IMR-90 (cell line): ENCODE measurements at places on chromosomes 2 and 18. TPM values are rescaled to one million over a fixed set of nuclear protein-coding genes. Genes with fewer than 3 reads are reported as not detected.

HOXD10 gene
- total RNA-seq: not detected in 2 replicates

RNF152 gene
- total RNA-seq: 18.5 and 18.9 TPM in 2 replicates

LAPTM4A gene
- 97.7 and 221 TPM in 2 replicates for total RNA-seq

DNA sequence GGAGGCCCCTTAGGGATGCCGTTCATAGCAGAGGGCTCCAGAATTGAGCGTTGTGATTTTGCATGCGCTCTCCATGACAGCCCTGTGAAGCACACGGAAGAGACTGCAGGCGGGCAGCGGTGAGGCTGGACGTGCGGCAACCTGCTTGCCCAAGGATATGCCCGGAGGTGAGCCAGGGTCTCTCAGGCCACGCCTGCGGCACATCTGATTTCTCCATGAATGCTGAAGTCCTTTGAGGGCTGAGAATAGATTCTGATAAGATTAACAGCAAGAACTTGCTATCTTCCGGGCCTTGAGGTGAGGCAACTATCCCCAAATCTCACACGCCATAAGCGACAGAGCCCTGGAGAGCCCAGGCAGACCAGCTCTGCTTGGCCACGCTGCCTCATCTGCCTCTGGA, 55.6 kb upstream of the LAMA1 start:
- H3K27ac ChIP-seq: no peak overlapping the region
- no peaks in the 10 kb centered on the region; the same call in 1 of the 2 replicates for H3K4me1 ChIP-seq
- H3K27me3 ChIP-seq: no peaks in the 10 kb centered on the region
- H3K4me3 ChIP-seq: no peak overlapping the region
- no peaks in the 10 kb centered on the region for H3K36me3 ChIP-seq

DNA sequence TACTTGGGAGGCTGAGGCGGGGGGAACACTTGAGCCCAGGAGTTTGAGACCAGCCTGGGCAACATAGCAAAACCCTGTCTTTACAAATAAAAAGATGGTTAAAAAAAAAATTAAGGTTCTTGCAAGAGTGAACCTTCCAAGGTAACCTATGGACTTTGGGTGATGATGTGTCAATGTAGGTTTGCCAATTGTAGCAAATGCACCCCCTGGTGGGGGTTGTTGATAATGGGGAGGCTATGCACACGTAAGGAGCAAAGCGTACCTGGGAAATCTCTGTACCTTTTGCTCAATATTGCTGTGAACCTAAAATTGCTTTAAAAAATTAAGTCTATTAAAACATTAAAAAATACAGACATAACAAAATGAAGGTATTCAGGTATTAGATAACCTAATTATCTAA, 70.4 kb downstream of the CWC22 start:
- no peak for DNase-seq
- no peak overlapping the region for H3K27ac ChIP-seq
- no peaks in the 10 kb centered on the region for H3K4me1 ChIP-seq
- no peaks in the 10 kb centered on the region for H3K27me3 ChIP-seq

DNA sequence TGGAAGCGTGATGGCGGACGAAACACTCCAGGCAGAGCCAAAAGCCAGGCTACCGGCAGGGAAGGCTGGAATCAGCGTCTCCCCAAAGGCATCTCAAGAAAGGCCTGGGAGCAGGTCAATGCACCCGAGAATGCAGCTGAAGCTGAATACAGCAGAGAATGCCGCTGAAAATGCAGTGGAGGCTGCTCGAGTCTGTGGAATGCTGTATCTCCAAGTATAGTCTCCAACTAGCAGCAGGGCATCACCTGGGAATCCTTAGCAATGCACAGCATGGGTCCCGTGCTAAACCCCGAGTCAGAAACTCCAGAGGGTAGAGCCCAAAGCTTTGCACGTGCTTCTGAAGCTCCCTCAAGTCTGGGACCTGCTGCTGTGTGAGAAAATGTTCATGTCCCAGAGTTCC, 191.1 kb upstream of the ALKAL2 start:
- no peak overlapping the region for H3K27ac ChIP-seq
- H3K4me3 ChIP-seq: no peak overlapping the region

GRCh38 chr2:151251012-151251411, 10.7 kb downstream of the RBM43 start:
- no peak overlapping the region for H3K4me3 ChIP-seq
- peaks cover 10% of the 10 kb centered on the region for H3K36me3 ChIP-seq
- no peaks in the 10 kb centered on the region for H3K27me3 ChIP-seq
- H3K27ac ChIP-seq: peak overlapping the region; percentile 81; the same call in 1 of the 2 replicates
- H3K4me1 ChIP-seq: peaks cover 13% of the 10 kb centered on the region

- peaks cover 87% of the 10 kb centered on the region for H3K27me3 ChIP-seq
- H3K4me3 ChIP-seq: no peak overlapping the region
- no peaks in the 10 kb centered on the region for H3K36me3 ChIP-seq
- no peaks in the 10 kb centered on the region for H3K4me1 ChIP-seq
Observed at GRCh38 chr2:176130957-176131847, 1.7 kb downstream of the HOXD8 start.

DNA sequence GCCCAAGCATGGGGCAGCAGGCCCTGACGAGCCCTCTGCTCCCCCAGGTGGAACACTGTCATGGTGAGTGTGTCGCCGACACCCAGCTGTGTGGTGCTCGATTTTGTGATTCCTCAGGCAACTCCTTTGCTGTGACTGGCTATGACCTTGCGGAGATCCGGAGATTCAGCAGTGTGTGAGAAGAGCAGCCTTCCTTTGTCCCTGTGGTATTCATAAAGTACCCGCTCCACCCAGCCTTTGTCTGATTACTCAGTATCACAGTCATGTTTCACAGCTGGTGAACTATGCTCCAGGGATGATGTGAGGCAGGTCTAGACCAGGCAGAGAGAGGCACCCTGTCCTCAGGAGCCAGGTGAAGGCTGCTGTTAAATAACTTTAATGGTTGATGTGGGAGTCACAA, 4.0 kb downstream of the WDR54 start:
- H3K27ac ChIP-seq: no peak overlapping the region
- H3K4me3 ChIP-seq: no peak overlapping the region
- no peak for DNase-seq
- peaks cover 3% of the 10 kb centered on the region for H3K4me1 ChIP-seq
- peaks cover 54% of the 10 kb centered on the region for H3K36me3 ChIP-seq
